Vagina (tissue), 2 donors: ENCODE measurements at places on chromosomes 6 and 20. TPM values are rescaled to one million over a fixed set of nuclear protein-coding genes. Genes with fewer than 3 reads are reported as not detected.

The CAP2 gene
- total RNA-seq = 9.6 TPM

GRCh38 chr6:45610832-45611231 lies 233.1 kb upstream of the SUPT3H start:
- no peak for DNase-seq

DNA sequence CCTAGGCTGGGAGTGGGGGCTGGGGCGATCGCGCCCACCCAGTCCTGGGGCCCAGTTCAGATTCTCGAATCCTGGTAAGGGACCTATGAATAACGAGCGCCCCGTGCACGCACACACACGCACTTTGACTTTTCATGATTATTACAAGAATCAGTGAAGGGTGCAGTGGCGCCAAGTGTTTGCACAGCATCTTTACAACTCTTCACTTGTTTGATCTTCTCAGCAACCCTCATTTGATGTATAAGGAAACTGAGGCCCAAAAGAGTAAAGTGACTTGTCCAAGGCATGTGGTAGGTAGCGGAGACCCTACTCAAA lies 863 bp upstream of the LRFN2 start:
- no peak for DNase-seq

DNA sequence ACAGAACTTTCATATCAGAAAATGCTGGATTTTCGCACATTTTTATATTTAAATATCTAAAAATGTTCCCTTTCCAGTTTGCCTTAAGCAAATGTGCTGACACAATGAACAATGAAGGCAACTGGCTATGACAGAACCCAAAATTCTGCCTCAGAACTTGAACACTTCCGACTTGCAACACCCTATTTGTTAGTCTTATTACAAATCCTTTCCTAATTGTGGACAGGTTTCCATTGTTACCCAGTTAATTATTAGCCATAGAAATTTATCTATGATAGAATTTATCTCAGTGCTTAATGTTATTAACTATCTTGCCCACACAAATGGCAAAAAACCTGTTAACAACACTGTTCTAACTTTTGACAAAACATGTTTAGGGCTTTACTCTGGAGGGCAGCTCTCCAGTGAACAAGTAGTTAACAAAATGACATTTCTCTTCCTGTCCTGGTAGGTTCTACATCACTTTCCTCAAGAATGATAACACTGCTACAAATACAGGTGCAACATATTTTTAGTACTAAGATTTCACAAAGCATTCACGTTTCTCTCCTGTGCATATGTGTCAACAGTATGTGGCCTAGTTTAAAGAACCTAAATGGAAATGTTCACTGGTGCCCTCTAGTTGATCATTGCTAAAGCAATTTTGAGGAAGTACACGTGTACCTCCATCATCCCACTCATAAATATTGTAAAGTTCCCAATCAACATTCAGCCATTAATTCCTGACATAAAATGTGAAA lies 58.4 kb downstream of the HIVEP2 start:
- no peak for DNase-seq

GRCh38 chr6:21842875-21843645 lies 249.5 kb downstream of the SOX4 start:
- DNase-seq = no peak

- DNase-seq = no peak
Observed at GRCh38 chr6:120774275-120774674, 560.0 kb downstream of the TBC1D32 start.

- DNase-seq = no peak
Observed at GRCh38 chr20:56630086-56630493, 984 bp downstream of the TFAP2C start.

DNA sequence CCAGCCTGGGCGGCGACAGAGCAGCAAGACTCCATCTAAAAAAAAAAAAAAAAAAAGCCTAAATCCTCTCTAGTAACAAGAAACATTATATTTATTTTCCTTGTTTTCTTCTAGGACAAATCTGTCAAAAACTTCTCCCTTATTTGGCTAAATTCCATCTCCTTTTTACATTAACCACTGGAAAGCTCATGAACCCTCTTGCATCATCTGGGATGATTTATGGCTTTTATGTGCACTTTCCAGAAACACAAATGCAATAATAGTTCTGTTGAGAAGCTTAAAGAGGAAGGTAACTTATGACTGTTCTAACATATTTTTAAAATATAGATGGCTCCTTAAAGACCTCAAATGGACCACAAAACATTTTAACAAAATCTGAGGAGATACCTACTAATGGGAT lies 526.1 kb upstream of the SPTLC3 start:
- no peak for DNase-seq

GRCh38 chr6:41887331-41887751 lies 7.8 kb downstream of the USP49 start:
- no peak for DNase-seq

- DNase-seq = no peak
Observed at GRCh38 chr20:59297686-59298085, 2.7 kb upstream of the EDN3 start.

DNA sequence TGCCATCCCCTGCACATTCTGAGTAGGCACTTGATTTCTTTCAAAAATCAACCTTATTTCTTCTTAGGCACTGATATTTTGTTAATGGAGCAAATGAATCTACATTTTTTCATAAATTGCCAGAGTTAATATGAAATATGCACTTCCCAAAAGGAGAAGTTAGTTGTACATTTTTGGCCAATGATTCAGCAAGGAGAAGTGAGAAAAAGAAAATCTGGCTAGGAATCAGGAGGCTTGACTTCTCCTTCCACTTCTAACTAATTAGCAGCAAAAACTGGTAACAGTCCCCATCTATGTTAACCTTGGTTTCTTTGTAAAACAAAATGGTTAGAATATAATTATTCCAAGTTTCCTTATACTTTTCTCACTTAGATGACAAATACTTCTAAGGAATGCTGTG lies 7.0 kb upstream of the DSE start:
- DNase-seq = no peak
